Vagina (tissue), 2 donors: ENCODE measurements at places on chromosomes 12 and 14. TPM values are rescaled to one million over a fixed set of nuclear protein-coding genes. Genes with fewer than 3 reads are reported as not detected.

GRCh38 chr12:70227911-70228310 is 15.3 kb upstream of the CNOT2 start:
- DNase-seq = no peak

Gene RNF10
- total RNA-seq = 161 TPM

DNA sequence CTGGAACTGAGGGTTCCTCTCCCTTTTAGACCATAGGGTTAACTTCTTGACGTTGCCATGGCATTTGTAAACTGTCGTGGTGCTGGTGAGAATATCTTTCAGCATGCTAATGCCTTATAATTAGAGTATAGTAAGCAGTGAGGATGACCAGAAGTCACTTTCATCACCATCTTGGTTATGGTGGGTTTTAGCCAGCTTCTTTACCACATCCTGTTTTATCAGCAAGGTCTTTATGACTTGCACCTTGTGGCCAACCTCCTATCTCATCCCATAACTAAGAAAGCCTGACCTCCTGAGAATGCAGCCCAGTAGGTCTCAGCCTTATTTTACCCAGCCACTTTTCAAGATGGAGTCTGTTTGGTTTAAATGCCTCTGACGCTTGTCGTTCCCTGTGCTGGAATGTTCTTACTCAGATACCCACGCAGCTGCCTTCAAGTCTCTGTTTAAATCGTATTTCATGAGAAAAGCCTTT is 44.2 kb downstream of the BBS10 start:
- DNase-seq = no peak

Gene CLEC1A
- 2.2 TPM for total RNA-seq

- DNase-seq = no peak
These were observed 25.2 kb downstream of the KRT8 start for GRCh38 chr12:52879394-52880351.

- no peak for DNase-seq
These were observed 81.2 kb downstream of the PCNX1 start for GRCh38 chr14:70988452-70988851.

DNA sequence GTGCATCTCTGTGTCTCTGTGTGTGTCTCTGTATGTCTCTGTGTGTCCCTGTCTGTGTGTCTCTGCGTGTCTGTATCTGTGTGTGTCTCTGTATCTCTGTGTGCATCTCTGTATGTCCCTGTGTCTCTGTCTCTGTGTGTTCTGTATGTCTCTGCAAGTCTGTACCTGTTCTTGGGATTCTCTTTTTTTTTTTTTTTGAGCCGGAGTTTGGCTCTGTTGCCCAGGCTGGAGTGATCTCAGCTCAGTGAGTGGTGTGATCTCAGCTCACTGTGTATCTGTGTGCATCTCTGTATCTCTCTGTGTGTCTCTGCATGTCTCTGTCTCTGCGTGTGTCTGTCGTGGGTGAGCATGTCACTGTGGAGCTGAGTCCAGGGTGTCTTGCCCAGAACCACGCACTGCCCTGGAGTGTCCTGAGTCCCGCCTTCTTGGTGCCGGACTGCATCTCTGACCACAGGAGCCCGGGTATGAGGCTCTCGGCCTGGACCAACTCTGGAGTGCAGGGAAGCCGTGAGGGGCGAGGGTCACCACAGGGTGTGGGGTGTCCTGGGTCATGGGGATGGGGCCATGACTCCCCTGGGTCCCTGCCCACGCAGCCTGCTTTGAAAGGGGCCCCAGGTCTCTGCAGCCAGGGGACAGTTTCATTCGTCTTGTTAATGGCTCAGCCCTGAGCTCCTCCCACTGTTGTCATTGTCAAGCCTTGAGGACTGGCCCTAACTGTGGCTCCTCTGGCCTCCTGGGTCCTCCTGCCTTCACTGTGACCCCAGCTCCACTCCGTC is 11.8 kb downstream of the MYL2 start:
- no peak for DNase-seq

- DNase-seq = no peak
These were observed 89.0 kb upstream of the TRAF3 start for GRCh38 chr14:102688290-102688689.

- no peak for DNase-seq
These were observed 7.9 kb upstream of the PUS1 start for GRCh38 chr12:131920902-131921840.

DNA sequence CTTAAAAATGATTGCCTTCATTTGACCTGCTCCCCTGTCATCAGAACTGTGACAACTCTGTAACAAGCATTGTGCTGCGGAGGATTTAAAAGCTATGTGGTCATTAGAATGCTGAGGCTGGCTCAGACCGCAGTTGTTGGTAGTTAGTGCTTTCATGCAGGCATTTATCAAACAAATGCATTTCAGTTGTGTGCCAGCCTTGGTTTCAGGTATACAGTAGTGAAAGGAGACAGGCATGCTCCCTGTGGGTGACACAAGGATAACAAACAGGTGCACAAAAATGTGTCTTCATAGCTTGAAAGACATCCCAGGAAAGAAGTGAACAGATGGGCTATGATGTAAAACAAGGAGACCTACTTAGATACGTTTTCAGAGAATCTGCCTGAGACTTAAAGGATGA is 60.6 kb downstream of the MARK3 start:
- DNase-seq = no peak

Gene CLEC2D
- total RNA-seq = 13.5 TPM

Gene GARIN6
- total RNA-seq = not detected

GRCh38 chr12:41277946-41278267 is 89.8 kb downstream of the PDZRN4 start:
- DNase-seq = no peak

DNA sequence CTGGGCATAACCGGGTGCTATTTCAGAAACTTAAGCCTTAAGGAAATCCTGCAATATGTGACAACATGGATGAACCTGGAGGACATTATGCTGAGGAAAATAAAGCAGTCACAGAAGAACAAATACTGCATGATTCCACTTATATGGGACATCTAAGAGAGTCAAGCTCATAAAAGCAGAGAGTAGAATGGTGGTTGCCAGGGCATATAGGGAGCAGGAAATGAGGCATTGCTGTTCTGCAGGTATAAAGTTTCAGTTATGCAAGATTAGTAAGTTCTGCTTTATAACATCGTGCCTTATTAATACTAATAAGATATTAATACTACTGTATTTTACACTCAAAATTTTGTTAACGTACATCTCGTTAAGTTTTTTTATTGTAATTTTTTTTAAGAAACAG is 124.2 kb upstream of the ATF1 start:
- no peak for DNase-seq

DNA sequence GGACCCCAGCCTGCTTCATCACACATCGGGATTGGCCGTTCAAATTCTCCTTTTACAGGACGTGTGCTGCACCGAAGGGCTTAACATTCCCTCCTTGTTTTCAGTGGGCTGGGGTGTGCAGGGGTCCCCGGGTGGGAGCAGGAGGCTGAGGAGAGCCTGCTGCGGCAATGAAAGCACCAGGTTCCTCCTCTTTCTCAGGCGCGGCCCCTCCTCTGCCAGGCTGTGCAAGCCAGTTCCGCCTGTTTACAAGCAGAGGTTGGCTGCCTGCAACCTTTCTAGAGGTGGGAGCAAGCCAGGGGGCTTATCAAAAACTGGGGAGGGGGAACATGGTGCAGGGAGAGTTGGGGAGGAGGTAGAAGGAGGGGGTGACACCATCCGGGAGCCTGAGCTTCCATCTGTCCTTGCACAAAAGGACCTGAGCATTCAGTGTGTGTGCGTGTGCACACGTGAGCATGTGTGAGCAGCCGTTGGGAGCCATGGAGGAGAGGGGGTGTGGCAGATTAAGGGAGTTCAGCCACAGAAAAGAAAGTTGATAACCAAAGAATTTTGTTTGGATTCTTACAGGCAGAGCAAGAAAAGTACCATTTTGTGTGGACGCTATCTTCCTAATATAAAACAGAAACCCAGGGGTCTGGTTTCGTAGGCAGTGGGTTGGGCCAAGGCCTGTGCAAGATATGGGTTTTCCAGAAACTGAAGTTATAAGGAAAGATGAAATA is 108.8 kb upstream of the RFLNA start:
- no peak for DNase-seq

GRCh38 chr12:108975024-108975593 is 45.8 kb downstream of the SVOP start:
- no peak for DNase-seq

Gene RPGRIP1
- total RNA-seq = not detected

DNA sequence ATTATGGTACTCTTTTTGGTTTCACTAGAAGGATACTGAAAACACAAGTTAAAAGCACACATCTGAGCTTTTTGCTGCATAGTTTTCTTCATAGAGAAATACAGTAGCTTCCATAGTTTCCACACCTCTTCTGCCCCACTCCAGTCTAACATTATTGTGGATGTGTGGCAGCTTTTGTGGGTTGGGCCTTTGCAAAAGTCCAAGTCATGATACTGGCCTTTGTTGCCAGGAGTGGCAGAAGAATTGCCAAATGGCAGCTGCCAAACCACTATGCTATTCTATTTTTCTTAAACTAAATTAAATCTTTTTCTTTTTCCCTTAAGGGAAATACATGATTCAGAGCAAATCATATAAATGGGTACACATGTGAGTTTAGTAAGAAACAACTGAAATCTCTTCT is 114.8 kb downstream of the PLEKHA5 start:
- DNase-seq = no peak

DNA sequence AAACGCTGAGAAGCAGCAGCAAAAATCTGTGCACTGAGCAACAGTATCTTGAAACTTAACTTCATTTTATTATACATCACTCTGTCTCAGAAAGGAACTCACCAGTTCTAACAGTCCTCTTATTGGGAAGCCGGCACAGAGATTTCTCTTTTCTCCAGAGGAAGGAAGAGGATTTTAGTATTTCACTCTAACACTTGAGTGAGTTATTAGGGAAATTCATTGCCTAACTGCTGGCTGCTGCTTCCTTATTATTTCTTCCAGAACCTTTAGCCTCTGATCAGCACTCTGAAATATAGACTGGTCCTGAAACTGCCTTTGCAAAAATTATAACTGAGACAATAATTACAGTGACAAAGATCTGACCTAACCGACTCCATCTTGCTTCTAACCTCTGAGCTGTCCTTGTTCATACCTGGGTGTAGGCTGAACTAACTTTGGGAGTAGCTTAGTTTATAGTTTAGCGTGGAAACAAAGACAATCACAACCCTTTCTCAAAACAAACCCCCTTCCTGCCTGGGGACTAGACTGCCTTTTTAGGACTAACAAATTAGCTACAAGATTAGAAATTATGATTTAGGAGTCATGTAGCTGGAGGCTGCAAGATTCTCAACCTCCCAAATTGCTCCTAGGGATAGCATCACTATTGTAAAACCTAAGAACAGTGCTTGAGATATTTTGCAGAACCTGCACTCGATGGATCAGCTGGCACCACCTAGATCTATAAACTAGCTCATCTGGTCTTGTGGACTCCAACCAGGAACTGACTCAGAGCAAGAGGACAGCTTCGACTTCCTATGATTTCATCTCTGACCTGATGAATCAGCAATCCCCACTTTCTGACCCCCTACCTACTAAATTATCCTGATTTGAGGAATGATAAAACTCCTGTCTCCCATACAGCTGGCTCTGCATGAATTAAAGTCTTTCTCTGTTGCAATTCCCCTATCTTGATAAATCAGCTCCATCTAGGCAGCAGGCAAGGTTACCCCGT is 117.5 kb downstream of the DYRK2 start:
- DNase-seq = no peak

GRCh38 chr14:93317210-93317874 is 15.5 kb downstream of the BTBD7 start:
- no peak for DNase-seq

DNA sequence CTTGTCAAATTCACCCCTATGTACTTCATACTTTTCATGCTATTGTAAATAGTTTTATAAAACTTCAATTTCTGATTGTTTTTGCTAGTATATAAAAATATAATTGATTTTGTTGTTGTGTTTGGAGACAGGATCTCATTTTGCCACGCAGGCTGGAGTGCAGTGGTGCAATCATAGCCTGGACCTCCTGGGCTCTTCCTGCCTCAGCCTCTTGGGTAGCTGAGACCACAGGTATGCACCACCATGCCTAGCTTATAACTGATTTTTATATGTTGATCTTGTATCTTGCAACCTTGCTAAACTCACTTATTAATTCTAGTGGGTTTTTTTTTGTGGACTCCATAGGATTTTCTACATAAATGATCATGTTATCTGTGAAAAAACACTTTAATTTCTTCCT is 23.5 kb downstream of the ATP5MC2 start:
- no peak for DNase-seq

- DNase-seq = no peak
These were observed 356.4 kb downstream of the FOXG1 start for GRCh38 chr14:29123017-29123416.

- no peak for DNase-seq
These were observed 123.5 kb downstream of the PTPRR start for GRCh38 chr12:70796989-70797388.

GRCh38 chr14:75720842-75721498 is 59.9 kb downstream of the TTLL5 start:
- no peak for DNase-seq

Gene ARMH4
- total RNA-seq = 5.2 TPM

Gene KRT75
- total RNA-seq = not detected

DNA sequence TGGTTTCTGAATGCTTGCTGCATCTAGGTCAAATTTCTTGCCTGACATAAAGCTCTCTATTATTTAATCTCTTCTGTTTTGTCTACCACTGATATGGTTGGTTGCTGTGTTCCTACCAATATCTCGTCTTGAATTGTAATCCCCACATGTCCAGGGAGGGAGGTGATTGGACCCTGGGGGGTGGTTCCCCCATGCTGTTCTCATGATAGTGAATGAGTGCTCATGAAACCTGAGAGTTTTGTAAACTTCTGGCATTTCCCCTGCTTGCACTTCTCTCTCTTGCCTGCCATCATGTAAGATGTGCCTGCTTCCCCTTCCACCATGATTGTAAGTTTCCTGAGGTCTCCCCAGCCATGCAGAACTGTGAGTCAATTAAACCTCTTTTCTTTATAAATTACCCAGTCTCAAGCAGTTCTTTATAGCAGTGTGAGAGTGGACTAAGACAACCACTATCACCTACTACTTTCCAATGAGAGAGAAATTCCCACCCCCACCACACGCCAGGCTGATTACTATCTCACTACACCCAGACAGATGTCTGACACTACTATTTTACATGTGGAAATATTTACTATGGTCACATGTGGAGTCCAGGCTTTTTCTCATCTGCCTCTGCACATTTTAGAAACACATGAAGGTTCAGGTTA is 69.2 kb upstream of the ATP2B1 start:
- no peak for DNase-seq
